Bladder microvascular endothelial cell (primary cell): ENCODE measurements at places on chromosomes 3 and 15. TPM values are rescaled to one million over a fixed set of nuclear protein-coding genes. Genes with fewer than 3 reads are reported as not detected.

Gene SLC28A1
- total RNA-seq: not detected in 2 replicates

Gene DCLK3
- total RNA-seq: under 0.01 TPM in 1 of 2 replicates, not detected in the other

Gene NR2F2
- 5.8 and 23.0 TPM in 2 replicates for total RNA-seq

Gene SPCS1
- 25.7 and 32.0 TPM in 2 replicates for total RNA-seq

Gene MINAR1
- 0.16 and 0.31 TPM in 2 replicates for total RNA-seq
